ENCODE measurements at places on chromosomes 11 and 22.

DNA sequence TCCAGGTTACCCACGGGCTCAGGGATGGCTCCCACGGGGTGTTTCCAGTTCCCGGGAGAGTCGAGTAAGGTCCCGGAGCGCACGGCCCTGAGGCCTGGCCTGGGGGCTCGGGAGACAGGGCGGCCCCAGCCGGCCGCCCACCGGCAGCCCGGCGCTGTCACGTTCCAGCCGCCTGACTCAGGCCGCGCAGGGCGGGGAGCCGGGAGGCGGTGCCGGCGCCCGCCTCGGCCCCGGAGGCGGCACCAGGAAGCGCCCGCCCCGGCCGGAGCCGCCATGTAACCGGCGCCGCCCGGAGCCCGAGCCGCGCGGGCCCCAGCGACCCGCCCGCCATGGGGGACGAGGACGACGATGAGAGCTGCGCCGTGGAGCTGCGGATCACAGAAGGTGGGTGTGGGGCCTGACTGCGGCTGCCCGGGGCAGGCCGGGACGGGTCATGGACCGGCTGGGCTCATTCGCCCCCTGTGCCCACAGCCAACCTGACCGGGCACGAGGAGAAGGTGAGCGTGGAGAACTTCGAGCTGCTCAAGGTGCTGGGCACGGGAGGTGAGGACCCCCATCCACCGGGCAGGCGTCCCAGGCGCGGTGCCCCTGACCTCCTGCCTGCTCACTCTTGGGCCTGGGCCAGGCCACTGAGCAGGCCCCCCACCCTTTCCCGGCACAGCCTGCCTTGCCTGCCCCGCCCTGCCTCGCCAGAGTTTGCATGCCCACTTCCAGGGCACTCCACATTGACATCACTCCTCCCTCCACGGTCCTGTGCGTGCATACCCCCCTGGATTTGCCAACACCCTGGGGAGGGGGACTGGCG lies at the start of gene RPS6KA4:
RPS6KA4 (plus strand) TSS at position 256 of the 805 bp plus-strand sequence; CDS start at position 330, 74 bp downstream.
- DNase-seq = peak; percentile 71

DNA sequence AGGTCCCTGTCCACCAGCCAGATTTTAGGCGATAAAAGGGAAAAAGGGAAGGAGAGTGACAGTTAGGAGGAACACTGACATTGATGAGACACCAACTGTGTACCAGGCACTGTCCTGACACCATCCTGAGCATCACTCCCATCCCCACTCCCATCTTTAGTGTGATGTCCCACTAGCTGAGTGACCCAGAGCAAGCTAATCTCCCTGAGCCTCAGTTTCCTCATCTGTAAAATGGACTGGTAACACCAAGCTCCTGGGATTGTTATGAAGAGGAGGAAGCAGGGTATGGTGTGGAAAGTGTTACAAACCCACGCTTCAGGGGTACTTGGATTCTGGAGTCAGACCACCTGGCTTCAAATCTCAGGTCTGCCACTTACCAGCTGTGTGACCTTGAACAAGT lies 8.5 kb upstream of the P2RY6 start:
- DNase-seq = no peak

GRCh38 chr22:49995361-49996118 lies 17.0 kb downstream of the IL17REL start:
- DNase-seq = no peak

- DNase-seq = no peak
Measured at GRCh38 chr22:39825661-39826102, 67.9 kb downstream of the ENTHD1 start.

DNA sequence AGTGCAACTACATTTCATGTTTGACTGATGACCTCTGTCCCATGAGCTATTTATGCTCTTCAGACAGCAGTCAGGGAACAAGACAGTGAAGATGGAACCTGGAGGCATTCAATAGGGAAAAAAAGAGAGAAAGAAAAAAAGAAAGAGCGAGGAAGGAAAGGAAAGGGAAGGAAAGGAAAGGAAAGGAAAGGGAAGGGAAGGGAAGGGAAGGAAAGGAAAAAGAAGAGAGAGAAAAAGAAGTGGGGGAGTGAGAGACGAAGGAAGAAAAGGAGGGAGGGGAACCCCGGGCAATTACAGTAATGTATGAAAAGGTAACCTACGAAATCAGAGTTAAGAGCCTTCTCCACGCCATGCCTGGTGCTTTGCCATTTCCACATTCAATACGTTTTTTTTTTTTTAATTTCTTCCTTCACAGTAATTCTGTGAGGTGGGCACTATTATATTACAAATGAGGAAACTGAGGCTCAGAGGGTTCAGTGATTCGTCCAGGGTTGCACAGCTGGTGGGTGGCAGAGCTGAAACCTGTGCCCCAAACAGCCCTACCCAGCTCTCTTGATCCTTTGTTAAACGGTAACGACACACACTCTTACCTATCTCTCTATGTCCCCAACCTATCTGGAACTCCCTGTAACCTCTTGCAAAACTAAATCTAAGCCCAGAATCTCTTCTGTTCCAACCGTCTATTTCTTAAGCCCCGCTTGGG lies 39.3 kb downstream of the ETS1 start:
- no peak for DNase-seq

- peak; percentile 13 for DNase-seq
Measured at GRCh38 chr11:103927535-103927934, 108.9 kb upstream of the DDI1 start.

DNA sequence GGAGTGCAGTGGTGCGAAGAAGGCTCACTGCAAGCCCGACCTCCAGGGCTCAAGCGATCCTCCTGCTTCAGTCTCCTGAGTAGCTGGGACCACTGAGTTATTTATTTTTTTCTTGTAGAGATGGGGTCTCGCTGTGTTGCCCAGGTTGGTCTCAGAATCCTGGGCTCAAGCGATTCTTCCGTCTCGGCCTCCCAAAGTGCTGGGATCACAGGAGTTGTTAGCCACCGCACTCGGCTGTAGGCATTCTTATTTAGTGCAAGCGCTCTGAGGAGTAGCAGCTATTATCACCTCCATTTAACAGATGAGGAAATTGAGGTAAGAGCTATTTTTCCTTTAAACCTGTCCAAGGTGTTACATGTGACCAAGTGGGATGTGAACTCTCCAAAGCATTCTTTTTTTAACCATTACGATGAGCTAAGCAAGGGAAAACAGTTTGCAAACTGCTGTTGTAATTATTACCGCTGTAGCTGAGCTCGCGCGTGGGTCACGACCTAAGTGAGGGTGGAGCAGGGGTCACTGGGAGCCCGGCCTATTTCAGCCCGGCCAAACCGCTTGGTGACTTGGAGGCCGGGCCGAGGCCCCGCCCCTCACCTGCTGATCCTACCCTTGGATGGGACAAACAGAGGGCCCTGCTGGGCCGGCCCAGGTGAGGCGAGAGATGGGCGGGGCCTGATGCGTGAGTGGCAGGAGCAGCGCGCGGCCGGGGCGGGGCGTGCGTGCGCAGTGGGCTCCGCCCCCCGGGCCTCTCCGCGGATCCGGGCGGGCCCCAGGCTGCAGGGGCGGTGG lies 449 bp upstream of the KREMEN1 start:
- peak; percentile 60 for DNase-seq

- DNase-seq = peak; percentile 40
Measured at GRCh38 chr22:32389685-32390084, 22.4 kb downstream of the RTCB start.

- DNase-seq = no peak
Measured at GRCh38 chr11:72100462-72100861, 2.6 kb downstream of the LAMTOR1 start.

- no peak for DNase-seq
Measured at GRCh38 chr22:31861226-31861840, 83.0 kb upstream of the YWHAH start.

GRCh38 chr22:25780673-25781072 lies 38.7 kb downstream of the MYO18B start:
- no peak for DNase-seq

DNA sequence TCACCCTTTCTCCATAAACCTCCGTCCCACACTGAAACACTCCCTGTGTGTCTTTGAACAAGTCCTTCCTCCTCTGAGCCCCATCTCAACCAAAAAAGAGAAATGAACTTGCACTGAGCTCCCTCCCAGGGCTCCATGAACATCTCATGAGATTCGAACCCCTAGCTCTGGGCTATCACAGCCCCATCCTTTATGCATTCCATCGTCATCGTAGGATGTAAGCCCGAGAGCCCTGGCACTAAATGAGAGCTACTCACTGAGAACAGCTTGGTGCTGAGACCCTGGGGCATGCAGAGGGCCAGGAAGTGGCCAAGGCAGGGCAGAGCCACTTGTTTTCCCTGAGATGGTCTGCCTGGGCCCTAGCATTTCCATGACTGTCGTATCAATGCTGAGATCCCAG lies 12.9 kb upstream of the SLC43A3 start:
- no peak for DNase-seq

- peak; percentile 67 for DNase-seq
Measured at GRCh38 chr11:75338516-75339208, 12.8 kb downstream of the ARRB1 start.

Measured in lung microvascular endothelial cell (primary cell).